OCI-LY7 (cell line): ENCODE measurements at places on chromosomes 11 and 22. TPM values are rescaled to one million over a fixed set of nuclear protein-coding genes. Genes with fewer than 3 reads are reported as not detected.

GRCh38 chr11:8067929-8068575, 13.0 kb upstream of the TUB start:
- DNase-seq = no peak

DNA sequence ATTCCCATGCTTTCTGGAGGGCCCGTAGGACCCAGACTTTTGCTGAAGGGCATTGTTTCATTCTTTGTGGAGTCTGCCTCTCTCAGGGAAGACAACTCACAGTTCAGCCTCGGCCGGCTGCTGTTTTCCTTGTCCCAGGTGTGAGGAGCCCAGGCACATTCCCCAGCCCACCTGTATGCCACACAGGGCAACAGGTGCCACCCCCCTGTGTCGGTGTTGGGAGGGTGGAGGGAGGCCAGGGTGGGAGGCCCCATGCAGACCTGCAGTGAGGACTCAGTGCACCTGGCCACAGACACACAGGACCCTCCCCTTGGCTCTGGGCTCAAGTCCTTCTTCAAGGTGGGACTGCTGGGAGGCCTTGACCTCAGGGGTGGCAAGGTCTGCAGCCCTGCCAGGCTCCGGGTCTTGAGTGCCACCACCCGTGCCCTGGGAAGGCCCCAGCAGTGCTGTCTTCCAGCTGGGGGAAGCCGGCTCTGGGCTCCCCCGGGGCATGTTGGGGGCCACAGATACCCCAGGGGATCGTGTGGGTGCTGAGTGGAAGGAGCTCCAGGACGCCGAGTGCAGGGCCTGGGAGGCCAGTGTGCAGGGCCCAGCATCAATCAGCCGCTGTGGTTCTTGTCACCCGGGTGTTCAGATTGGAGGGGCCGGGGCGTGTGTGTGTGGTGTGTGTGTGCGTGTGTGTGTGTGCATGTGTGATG, 1286.1 kb downstream of the BRD1 start:
- DNase-seq = no peak

RIMBP3C gene
- total RNA-seq = 1.1 and 2.0 TPM in 2 replicates

MMP10 gene
- not detected in 2 replicates for total RNA-seq

- DNase-seq = no peak
These were observed 85.2 kb downstream of the VPREB1 start for GRCh38 chr22:22329792-22330191.

- DNase-seq = no peak
These were observed 1354.0 kb upstream of the RAG2 start for GRCh38 chr11:37951996-37952395.
